ENCODE measurements at places on chromosomes 2 and 18.

DNA sequence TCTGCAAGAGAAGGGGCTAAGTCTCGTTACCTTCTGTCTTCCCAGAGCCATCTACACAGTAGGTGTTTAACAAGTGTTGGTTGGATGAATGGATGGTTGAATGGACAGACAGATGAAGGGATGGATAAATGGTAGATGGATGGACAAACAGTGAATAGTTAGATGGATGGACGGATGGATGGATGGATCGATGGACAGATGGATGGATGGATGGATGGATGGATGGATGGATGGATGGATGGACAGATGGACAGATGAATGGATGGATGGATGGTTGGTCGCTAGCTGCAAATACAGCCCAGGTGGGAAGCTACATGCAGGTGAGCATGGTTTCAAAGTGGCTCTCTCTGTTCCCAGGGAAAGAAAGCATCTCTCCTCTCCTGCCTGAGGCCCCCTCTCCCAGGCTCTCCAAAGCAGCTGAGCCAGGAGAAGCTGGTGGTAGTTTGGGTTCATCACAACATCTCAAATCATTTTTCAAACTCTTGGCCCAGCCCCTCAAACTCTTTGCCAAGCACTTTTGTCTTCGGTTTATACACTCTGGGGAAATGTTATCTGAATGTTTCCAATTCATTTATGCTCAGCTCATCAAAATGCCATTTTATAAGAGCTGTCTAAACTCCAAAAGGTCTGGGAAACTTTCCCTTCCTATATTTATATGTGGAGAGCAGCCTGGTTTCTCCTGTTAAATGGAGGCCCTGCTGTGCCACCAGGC is 192.7 kb downstream of the ANAPC1 start:
- no peak for DNase-seq

- no peak for DNase-seq
Measured at GRCh38 chr2:104004821-104005220, 849.1 kb upstream of the POU3F3 start.

GRCh38 chr2:10267551-10268465 is 34.9 kb upstream of the HPCAL1 start:
- DNase-seq = no peak

- DNase-seq = no peak
Measured at GRCh38 chr18:34942975-34943374, 98.2 kb upstream of the MAPRE2 start.

All from AG09319 (cell line).